ENCODE measurements at places on chromosomes 4 and X.

DNA sequence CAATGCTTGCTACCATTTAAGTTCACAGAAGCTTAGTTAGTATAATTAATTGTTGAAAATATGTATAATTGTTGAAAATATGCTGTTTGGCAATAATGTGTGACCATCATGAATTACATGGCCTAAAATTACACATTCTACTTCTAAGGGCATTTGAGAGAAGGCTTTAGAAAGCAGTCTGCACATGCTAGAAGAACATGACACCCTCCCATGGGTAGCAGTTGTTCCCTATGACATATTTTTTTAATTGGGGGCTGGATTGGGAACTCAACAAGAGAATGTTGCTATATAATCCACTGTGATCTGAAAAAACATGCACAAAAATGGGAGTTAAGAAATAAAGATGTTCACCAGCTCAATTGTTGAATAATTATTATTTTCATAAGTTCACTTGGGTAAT is 331.4 kb downstream of the ARHGAP24 start:
- no peak for DNase-seq

DNA sequence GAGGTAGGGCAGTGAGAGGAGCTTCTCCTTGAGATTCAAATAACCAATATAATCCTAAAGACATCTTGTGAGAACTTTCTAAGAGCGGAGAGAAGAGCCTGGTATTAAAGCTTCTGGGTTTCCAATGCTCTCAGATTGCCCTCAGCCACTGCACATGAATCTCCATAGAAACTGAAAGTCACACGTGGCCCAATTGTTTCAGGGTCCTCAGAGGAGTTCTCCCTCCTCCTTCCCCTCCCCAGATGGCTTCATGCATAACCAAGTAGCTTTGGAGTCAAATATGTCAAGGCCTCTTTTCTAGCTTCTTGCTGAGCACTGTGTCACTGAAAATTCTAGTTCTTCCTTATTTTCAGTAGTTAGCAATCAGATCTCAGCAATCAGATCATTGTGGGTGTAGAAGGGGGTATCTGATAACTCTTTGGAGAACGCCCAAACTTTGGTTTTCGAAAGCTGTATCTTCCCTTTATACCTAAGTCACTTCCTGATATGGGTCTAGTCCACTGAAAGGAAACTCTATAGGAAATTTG is 2.2 kb downstream of the BTK start:
- no peak for DNase-seq

- DNase-seq = peak; percentile 86
These were observed 247 bp upstream of the PPA2 start for GRCh38 chr4:105474099-105474518.

GRCh38 chrX:24427747-24428019 is 37.4 kb upstream of the PDK3 start:
- no peak for DNase-seq

GRCh38 chrX:130247996-130248395 is 20.7 kb downstream of the ZNF280C start:
- DNase-seq = no peak

GRCh38 chr4:76354517-76355473 is 48.3 kb downstream of the STBD1 start:
- DNase-seq = no peak

Data from ACHN (cell line).